Neural crest cell (in vitro differentiated cells): ENCODE measurements at places on chromosomes 2 and 18. TPM values are rescaled to one million over a fixed set of nuclear protein-coding genes. Genes with fewer than 3 reads are reported as not detected.

DNA sequence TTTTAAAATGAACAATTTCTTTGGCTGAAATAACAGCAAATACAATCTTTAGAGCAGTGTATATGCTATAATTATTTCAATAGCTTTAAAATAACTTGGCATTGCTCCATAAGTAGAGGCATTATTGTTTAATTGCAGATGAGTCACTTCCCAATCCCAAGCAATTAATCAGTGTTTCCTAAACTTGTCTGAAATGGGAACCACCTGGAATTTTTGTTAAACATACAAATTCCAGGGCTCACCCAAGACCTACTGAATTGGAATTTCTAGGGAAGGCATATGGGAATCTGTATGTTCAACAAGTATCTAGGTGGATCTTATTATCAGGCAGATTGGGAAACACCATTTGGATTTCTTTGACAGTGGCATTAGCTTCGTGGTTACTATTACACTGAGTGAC, 27.1 kb upstream of the FMNL2 start:
- no peak for DNase-seq

The RGPD3 gene
- total RNA-seq: 0.11 and 0.14 TPM in 2 replicates

DNA sequence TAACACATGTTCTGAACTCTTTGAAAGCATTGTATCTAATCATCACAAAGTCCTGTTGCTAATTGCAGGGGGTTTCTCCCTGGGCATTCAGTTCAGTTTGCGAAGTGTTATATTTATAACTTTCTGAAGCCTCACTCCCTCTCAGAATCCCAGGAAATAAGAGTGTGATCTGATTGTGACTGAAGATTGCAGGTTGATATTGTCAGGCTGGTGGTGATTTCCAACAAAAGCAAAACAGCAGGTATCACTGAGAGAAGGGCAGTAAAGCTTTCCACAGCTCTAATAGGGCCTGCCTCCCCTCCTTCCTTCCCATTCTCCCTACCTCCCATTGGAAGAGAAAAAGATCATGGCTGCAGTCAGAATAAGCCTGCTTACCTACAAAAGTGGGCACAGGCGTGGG, 466.7 kb upstream of the FSHR start:
- no peak for DNase-seq

DNA sequence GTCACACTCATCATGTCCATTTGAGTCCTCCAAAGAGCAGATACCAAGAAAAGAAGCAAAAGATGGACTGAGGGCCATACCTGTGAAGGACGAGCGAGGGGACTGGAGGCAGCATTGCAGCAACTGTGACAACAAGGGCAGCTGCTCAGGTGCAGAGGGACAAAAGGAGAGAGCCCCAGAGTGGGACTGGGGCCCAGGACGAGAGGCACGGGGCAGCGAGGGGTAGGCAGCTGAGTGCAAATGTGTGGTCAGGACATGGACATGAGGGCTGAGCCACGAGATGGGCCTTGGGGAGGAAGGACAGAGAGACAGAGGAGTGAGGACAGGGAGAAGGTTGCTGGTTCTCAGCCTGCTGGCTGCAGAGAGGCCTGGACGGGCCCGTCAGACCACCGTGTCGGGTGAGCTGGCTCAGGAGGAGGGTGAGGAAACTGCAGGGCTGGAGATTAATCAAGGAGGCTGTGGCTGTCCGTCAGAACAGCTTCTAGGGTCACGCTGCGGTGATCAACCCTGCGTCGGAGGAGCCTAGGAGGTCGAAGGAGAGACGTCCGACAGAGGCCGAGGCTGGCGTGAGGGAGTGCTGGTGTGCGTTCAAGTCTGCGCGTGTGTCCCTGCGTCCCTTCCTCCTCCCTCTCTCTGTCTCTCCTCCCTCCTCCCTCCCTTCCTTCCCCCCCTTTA, 206.8 kb upstream of the HDAC4 start:
- no peak for DNase-seq

DNA sequence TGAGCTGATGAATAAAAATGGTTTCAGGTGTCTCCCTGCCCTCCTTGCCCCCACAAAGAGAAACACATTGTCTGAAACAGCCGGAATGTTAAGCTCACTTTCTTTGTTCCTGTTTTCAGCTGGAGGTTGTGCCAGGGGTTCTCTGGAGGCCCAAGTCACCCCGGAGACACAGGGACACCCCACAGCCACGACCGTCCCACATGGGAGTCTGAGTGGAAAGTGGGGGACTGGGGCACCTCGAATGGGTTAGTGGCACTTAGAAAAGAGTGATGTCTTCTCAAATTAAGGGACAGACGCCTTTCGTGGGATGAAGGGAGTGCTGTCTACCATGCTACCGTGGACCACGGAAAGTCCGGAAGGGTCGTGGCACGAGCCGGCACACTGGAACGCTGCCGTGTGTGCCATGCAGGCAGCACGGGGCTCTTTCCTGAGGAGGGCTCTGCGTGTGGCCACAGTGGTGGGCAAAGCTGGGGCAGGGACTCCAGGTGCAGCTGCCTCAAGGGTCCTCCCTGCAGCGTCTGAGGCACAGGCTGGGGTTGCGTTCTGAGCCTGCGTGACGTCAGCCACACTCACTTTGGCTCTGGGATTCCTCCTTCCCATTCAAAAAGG, 39.4 kb upstream of the CTDP1 start:
- DNase-seq: no peak

The COL6A3 gene
- 4.5 and 4.9 TPM in 2 replicates for total RNA-seq

GRCh38 chr2:238668426-238668825, 179.5 kb upstream of the TWIST2 start:
- no peak for DNase-seq

The PTPRN gene
- total RNA-seq: 3.2 and 4.1 TPM in 2 replicates

The SNORC gene
- total RNA-seq: 2.8 and 3.0 TPM in 2 replicates

- no peak for DNase-seq
Observed at GRCh38 chr18:57175532-57175931, 28.6 kb downstream of the BOD1L2 start.

DNA sequence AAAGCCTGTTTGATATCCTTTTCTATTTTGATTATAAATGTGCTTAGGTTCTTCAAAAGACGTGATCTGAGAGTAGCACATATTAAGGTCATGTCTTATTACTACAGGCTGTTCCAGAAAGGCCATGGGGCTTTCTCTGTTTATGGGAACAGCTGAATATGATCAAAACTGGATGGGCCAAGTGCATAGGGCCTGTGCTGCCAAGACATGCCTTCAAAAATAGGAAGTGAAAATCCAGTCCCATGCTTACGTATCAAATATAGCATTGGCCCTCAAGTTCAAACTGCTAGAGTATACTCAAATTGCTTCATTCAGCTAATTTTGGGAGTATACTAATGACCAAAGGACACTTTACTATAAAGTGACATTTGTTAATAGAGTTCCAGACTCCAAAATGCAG, 24.1 kb downstream of the SLC25A52 start:
- DNase-seq: no peak
